ENCODE measurements at places on chromosomes 4 and X.

DNA sequence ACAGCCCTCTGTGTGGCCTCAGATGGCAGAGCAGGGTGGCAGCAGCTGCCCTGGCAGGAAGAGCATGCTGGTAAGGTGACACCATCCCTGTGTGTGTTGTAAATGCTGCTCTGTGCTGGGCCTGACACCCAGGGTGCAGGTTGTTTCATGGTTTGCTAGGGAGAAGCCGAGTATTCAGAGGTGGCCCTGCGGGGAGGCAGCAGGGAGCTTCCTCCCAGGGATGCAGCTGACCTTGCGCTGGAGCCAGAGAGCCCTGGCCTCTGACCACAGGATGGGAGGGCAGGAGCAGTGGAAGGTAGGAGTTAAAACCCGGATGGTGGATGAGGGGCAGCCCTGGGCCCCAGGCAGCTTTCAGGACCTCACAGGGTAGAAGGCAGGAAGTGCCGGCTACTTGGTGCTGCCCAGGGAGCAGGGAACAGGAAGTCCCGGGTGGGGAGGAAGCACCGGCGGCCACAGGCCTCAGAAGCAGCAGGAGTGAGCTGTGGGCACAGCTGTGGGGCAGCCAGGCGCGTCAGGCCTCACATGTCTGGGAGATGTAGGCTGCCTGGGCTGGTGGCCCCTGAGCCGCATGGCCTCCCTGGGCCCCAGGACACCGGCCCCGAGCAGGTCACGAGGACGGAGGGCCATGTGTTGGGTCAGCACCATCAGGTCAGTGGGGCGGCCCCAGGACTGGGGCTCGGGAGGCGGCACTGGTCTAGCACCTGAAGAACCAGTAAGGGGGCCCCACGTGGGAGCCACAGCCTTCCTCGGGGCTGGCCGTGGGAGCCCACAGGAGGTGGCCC lies 19.1 kb downstream of the SH3BP2 start:
- peak; percentile 23 for DNase-seq

GRCh38 chr4:74039315-74039763 lies 850 bp upstream of the CXCL3 start:
- DNase-seq = no peak

DNA sequence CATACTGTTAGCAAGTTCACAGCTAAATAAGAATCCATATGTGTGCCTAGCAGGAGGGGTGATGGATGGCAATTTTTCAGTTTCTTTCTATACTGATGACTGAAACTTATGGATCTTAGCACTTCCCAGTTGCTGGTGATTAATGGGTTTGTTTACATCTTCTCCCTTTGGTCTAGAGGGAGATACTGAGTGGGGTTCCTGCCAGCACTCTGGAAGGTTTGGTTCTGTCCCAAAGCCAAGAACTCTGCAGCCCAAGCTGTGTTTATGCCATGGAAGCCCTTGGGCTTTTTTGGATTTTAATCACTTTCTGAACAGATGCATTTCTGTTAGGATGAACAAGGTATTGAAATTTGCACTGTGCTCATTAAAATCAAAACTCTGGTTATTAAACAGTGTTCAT lies 43.5 kb downstream of the DDIT4L start:
- DNase-seq = no peak

DNA sequence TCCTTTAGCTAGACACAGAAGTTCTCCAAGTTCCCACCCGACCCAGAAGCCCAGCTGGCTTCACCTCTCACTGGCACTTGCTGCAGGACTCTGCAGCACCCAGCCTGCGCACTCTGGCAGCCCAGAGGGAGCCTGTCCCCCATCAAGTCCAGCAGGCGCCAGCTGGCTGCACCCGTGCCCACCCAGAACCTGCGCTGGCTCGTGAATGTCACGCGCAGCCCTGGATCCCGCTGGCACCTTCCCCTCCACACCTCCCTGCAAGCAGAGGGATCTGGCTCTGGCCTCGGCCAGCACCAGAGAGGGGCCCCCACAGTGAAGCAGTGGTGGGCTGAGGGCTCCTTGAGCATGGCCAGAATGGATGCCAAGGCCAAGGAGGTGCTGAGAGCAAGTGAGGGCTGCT lies 187.6 kb upstream of the HAND2 start:
- no peak for DNase-seq

GRCh38 chr4:183139058-183139750 lies 40.1 kb downstream of the WWC2 start:
- no peak for DNase-seq

DNA sequence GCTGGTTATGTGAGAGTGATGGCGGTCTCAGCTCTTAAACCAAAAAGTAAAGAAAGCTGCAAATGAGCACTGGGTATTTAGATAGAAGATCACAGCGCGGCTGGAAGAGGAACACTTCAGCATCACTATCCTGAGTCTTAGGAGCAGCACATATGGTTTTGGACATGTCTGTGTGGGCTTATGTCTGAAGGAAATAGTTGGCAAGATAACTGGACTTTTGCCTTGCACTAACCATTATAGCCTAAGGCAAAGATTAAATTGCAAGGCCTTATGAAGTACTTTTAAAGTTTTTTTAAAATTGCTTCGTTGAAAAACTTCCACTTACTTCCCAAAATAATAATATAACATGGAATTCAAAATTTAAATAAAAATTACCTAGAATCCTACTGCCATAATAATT lies 4.6 kb upstream of the RAB9A start:
- DNase-seq = no peak

DNA sequence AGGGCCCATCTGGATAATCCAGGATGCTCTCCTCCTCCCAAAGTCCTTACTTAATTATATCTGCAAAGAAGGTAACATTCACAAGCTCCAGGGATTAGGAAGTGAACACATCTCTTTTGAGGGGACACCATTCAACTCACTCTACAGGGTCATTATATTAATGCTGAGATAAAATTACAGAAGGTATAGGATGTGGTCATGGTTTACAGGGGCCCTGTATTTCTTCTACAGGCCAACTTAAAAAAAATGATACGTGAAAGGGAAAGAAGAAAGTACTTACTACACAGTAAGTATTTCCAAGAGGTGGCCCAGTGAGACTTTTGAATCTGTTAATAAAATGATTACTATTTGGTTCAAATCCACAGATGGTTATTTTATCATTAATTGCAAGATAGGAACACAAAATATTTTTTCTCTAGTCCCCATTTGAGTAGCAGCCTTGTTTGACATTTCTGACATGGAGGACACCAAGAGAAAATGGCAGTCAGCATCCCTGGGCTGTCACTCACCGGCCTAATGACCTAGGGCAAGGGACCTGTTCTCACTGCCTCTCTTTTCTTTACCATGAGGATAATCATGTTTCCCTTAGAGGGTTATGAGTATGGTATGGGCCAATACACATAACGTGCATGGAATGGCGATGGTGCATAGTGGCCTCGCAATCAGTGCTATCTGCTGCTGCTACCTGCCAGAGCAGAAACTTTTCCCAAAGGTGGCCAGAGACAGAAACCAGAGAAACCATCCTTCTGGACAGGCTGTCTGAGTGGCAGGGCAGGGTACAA lies 140.5 kb downstream of the PTTG2 start:
- no peak for DNase-seq

DNA sequence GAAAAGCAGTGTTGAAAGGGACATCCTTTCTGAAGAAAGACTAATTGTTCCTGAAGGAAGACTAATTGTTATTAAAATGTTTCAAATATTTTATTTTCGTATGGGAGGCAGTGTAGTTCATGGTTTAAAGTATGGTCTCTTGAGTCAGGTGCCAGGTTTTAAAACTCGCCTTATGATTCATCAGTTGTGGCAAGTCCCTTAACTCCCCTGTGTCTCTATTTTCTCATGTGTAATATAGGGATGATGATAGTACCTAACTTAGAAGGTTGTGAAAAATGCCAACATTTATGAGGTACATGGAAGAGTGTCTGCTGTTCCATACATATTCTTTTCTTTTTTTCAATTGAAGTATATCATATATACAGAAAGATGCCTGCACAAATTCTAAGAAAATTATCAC lies 414.2 kb upstream of the DIPK2B start:
- DNase-seq = no peak

- DNase-seq = no peak
These were observed 24.6 kb upstream of the LAP3 start for GRCh38 chr4:17552427-17552826.

DNA sequence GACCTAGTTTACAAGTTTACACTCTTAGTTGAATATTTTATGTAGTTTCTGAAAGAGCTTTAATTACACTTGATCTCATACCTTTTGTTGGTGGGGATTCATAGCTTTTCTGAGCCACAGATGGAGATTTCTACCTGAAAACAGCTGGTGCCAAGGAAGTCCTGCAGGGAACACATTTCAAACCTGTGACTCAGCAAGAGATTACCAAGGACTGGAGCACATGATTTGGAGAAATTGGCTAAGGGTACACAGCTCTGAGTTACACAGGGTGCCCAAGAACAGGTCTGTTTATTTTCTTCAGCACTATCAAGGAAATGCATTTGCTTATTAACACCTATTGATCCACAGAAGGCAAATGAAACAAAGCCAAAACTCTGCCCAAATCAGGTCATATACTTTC lies 691.5 kb downstream of the KCTD8 start:
- DNase-seq = no peak

Measured in activated T-helper 1 cell treated with anti-CD3 and anti-CD28 coated beads, Interleukin-2, amount 50 U/mL, for 16 hours (primary cell).